ENCODE measurements at places on chromosomes 4 and X.

- no peak for DNase-seq
These were observed 363.1 kb upstream of the SLIT2 start for GRCh38 chr4:19888587-19888986.

GRCh38 chr4:80199004-80199560 is 1.8 kb downstream of the PRDM8 start:
- DNase-seq, result no peak

DNA sequence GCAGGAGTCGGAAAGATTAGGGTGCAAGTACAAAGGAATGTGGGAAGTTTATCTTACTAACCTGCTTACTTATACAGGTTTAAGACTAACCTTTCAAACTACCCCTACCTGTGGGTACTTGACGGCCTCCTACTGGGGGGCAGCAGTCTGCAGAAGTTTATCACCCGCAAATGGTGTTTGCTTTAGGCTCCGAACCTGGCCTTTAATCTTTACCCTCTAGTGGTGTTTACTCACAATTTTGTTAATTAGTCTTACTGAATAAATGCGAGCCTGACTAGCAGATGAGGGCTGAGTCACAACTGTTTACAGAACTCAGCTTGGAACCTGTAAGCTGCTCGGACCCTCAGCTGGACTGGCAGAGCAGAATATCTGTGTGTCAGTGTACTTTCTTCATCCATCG is 204.2 kb upstream of the GPRIN3 start:
- no peak for DNase-seq

DNA sequence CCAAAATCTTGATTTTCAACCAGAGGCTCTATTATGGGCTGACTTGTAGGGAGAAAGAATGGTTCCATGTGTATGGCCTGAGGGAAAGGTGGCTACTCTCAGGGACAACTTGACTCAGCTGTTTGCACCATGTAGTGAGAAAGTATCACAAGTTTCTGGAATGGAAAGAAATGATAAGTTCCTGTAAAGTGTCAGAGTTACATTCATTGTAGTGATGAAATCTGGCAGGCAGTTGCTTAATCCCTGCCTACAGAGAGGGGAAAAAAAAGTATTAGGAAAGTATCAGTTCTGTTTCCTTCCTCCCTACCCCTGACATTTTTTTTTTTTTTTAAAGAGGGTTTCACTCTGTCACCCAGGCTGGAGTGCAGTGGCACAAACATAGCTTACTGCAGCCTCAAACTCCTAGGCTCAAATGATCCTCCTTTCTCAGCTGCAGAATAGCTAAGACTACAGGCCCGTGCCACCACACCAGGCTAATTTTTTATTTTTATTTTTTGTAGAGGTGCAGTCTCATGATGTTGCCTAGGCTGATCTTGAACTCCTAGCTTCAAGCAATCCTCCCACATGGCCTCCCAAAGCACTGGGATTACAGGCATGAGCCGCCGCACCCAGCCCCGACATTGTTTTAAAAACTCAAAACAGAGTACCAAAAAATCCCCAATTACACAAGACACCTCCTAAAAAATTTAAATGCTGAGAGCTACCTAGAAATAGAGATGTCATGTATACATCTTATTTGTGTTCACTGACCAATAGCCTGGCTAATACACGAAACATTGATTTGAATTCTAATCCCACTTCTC is 4.8 kb upstream of the FBXL5 start:
- DNase-seq, result no peak

DNA sequence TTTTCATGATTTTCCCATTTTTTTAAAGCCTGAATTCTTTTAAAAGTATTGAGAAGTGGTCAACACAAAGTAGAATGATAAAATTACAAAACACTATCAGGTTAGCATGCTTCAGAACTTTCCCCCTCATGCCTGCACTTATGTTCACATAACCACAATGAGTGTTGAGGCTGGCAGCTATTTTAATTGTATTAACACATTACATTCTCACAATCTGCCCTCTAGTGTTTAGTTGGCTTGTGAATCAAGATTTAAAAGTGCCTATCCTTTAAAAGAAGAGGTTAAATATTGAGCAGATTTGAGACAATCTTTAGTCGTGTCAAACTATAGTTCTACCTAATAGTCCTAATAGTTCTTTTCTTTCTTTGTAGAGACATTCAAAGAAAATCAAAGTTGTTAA is 93.6 kb upstream of the NAP1L5 start:
- no peak for DNase-seq

- no peak for DNase-seq
These were observed 173.2 kb downstream of the MGST2 start for GRCh38 chr4:139838811-139839210.

DNA sequence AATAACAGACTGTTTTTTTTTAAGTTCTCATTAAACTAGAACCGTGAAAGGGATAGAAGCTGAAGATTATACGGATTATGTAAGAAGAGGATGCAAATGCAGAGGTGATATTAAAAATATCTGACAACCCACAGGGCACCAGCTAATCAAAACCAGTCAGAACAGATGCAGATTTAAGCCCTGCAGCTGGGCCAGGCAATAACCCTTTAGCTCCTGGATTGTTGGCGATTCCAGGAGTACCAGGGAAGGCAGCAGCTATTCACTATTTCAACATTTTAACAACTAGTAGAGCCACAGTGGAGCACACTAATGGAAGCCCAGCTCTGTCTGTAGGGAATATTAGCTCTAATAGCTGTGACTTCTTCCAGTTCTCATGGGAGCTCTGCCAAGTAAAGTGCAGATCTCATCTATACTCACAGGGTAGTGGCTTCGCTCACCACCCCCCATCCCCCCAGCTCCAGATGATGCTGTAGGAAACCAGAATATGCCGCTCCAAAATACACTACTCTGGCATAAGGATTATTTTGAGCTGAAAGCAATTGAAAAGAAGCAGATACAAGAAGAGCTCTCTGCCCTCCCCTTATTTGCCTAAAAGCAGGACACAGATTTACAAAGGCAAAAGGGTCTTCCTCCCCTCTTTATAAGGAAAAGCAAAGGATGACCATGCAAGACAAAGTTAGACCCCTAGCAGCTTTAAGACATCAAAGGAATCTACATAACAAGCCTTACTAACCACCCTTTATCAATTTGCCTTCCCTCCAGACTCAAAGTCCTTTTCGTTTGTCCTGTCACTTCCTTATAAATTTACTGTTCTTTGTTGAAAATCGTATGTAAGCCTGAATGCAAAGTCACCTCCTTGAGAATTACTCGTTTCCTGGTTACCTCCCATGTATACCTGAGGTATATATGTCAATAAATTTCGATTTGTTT is 13.7 kb downstream of the SCD5 start:
- no peak for DNase-seq

DNA sequence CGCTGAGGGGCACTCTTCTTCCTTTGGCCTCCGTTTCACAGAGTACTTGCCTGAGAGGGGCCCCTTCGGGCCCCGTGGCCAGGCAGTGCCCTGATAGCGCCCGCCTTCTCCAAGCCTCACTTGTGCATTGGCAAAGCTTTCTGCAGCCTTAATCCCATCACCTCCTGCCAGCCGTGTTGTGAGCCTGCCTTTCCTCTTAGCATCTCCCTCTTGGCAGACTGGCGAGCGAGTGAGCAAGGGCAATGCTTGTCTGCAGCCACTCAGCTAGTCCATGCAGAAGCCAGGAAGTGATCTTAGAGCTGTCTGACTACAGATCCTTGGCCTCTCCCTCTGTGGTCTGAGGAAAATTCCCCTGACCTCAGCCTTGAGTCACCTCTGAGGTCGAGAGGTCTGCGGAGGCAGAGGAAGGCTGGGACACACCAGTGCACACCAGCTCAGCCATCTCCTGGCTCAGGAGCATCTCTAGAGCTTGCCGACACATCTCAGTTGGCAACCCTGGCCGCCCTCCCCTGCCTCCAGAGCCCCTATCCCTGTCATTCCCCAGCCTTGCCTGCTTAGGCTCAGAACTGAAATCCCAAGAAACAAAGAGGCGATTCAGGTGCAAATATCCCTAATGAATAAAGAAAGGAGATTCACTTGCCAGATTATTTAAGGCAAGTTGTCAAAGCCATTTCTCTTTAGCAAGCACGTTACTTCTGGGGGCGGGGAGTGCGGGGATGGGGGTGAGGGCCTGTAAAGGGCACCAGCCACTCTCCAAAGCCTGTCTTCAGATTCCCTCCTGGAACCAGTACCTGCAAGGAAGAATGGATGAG is 143.5 kb upstream of the MAMLD1 start:
- DNase-seq, result no peak
